Hepatocyte (in vitro differentiated cells): ENCODE measurements at places on chromosomes 1 and 21.

GRCh38 chr21:46675595-46676280 lies 40.3 kb downstream of the PRMT2 start:
- DNase-seq: no peak

DNA sequence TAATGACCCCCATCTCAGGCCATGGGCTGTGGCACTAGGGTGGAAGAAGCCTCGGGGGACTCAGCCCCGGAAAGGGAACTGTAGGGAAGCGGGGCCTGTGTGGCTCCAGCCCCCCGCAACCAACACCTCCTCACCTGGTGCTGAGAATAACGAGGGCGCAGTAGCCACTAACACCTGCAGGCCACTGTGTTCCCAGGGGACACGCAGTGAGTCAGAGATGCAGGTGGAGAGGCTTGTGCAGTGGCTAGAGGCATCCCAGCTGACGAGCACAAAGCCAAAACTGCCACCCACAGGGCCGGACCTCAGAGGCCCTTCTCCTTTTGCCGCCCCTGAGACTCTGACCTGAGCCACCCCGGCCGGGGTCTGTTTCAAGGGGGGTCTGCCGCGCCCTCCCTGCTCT lies 33.5 kb upstream of the CCDC27 start:
- no peak for DNase-seq

GRCh38 chr1:15454256-15454655 lies 2.3 kb upstream of the CELA2A start:
- DNase-seq: no peak

- DNase-seq: no peak
Observed at GRCh38 chr1:197063212-197063611, 3.8 kb downstream of the F13B start.

- no peak for DNase-seq
Observed at GRCh38 chr1:42263019-42263418, 72.0 kb downstream of the FOXJ3 start.

DNA sequence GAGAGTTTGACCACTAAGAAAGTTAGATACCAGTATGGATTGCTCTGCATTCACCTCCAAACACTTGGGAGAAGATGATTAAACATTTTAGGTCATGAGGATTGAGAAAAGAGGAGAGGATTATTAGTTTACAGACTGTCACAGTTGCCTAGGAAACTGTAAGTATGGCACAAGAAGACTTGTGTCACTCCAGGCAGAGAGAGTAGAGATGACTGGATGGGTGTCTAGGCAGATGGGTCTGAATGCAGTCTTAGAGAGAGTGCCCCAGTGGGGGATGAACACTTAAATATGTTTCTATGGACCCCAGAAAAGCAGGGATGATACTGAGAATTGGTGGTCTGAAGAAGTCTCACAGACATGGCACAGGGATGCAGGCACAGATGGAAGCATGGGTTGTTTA lies 477.6 kb upstream of the B3GALT2 start:
- DNase-seq: no peak

- DNase-seq: no peak
Observed at GRCh38 chr1:234231061-234231892, 142.0 kb upstream of the COA6 start.

DNA sequence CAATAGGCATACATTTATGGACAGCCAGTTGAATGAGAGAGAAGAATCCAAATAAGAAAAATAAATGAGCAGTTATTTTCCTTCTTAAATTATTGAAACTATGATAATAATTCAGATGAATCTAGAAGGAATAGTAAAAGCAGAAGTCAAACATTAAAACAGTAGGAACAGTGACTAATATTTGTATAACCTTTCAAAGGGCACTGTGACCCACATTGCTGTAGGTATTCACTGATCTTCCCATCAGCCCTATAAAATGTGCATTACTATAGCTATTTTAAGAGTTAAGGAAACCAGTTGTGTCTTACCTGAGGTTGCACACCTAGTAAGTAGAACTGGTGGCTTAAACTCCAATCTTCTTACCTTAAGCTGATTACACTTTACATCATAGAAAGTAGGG lies 102.8 kb upstream of the ARTN start:
- DNase-seq: no peak

- DNase-seq: peak; percentile 64
Observed at GRCh38 chr1:59699227-59699847, 115.4 kb upstream of the HOOK1 start.

- peak; percentile 83 for DNase-seq
Observed at GRCh38 chr1:61851849-61852669, 109.8 kb downstream of the PATJ start.

DNA sequence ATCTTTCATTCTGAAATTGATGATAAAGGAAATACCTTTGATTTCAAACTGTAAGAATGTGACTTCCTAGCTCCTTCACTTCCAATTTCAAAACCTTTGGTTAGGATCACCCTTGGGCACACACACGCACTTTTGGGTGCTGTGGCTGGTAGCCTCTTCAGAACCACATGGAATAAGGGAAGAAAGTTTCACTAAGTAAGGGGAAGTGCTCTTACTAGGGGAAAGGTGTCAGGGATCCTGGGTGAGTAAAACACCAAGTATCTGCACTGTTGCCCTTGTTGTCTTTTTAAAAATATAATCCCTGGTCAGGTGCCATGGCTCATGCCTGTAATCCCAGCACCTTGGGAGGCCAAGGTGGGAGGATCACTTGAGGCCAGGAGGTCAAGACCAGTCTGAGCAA lies 132.4 kb downstream of the SDCCAG8 start:
- no peak for DNase-seq

GRCh38 chr1:200090252-200091159 lies 63.0 kb downstream of the NR5A2 start:
- no peak for DNase-seq

- no peak for DNase-seq
Observed at GRCh38 chr1:95013950-95014574, 58.7 kb downstream of the ALG14 start.

DNA sequence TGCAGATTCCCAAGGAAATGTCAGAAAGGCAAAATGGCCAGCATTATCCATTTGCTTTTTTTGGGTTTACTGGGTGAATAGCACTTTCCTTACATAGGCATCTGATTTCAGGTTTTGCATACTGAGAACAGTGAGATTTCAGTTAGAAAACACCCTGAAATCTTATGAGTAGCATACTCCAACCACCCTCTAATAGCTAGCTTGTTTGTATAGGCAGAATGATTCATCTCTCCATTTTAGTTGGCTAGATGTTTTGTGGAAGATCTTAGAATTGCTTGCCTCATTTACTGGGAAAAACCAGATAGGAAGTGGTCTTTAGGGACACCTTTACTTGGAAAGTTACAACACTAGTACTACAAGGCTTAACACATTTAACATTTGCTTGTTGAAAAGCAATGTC lies 10.4 kb downstream of the KYAT3 start:
- no peak for DNase-seq

GRCh38 chr1:67978890-67979516 lies 71.4 kb downstream of the DIRAS3 start:
- no peak for DNase-seq
